ENCODE measurements at places on chromosomes 6 and 20.

DNA sequence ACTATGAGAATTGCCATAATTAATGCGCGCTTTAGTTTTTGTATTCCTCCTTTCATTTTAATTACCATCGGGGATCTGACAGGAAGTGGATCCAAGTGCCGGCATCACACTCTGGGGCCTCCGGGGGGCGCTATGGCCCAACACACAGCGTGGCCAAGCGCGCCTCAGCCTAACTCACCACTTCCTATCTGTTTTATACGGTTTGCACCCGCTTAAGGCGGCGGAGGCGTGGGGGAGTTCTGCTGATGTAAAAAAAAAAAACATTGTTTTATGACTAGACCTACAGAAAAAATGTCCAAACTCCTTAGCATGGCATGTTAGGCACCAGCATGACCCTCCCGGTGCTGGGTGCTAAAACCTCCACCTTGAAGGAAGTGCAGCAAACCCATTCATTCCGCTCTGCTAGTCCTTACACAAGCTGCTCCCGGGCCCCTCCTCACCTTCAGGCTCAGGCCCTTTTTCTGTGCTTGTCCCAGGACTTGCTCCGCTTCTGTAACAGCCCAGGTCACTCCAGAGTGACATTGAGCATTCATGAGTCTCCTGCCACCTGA, 4.5 kb upstream of the EBF4 start:
- DNase-seq, result peak; percentile 59

DNA sequence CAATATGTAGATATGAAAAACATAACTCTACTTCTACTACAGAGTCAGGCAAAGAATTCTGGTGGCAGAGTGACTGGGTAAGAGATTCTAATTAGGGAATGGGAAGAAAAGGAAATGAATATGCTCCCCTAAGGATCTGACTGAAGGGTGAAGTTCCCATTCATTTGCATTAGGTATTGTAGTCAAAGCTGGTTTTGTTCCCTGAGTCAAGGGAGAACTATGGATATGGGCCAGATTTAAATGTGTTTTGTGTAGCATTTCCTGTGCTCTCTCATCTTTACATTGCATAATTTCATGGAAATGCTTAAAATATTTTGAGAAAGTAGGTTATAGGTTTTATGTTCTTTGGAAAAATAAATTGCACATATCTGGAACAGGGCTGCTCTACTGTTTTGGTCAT, 299.7 kb downstream of the BTBD3 start:
- no peak for DNase-seq

DNA sequence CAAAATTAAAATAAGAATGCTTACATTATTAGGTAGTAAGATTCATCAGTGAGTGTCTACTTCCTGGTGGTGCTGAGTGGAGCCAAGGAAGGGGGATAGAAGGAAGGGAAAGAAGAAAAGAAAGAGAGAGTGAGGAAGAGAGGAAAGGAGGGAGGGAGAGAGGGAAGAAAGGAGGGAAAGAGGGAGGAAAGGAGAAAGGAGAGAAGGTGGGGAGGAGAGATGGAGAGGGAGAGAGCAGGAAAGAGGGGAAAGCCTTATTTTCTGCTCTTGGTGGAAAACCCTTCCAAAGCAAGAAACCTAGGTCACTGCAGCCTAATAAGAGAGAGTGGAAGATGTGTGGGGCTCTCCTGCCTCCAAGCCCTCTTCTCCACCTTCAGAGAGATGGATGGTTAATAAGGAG, 90.2 kb upstream of the EEF1E1 start:
- DNase-seq, result no peak

GRCh38 chr6:162964488-162965140, 236.8 kb downstream of the PACRG start:
- DNase-seq, result no peak

DNA sequence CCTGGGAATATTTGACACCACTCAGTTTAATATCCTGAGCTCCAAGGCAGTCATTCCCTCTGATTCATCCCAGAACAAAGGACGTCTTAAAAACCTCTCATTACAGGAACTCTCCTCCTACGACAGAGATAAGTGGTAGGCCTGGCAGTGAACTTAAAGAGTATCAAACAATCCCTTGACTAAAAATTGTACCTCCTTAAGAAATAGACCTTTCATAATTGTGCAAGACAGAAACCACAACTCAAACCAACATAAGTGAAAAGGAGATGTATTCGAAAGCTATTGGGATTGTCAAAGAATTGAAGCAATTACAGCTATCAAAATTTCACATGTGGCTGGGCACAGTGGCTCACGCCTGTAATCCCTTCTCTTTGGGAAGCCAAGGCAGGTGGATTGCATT, 19.1 kb upstream of the BNIP5 start:
- DNase-seq, result no peak

DNA sequence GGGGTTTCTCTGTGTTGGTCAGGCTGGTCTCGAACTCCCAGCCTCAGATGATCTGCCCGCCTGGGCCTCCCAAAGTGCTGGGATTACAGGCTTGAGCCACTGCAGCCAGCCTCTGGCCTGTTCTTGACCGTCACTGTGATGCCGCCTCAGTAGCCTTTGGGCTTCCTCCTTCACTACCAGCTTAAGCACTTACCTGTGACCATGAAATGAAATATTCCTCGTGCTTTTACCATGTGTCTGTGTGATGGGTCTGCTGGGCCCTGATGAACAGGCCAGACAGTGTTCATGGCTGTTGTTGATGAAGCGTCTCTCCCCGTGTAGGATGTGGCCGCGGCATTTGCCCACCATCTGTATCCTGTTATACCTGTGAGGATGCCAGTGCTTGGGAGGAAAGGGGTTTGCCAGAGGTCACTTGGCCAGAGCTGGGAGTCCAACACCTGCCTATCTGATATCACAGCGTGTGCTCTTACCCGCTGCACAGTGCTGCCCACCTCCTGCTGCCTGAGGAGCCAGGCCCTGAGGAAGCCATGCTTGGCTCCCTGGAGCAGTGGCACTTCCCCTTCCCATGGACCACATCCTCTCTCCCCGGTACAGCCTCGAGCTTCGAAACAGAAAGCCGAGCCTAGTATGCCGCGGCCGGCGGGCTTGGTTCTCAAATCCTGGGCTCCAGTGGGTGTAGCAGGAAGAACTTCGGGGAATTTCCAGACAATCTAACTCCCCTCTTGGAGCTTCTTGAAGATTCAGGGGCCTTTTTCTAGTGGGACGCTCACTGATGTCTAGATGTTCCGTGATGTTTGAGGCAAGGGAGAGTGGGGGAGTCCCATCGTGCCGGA, 167.9 kb downstream of the ZDHHC14 start:
- no peak for DNase-seq

- DNase-seq, result no peak
Observed at GRCh38 chr6:7745942-7746341, 20.0 kb downstream of the BMP6 start.

- no peak for DNase-seq
Observed at GRCh38 chr6:42453654-42454427, 2.1 kb upstream of the TRERF1 start.

- DNase-seq, result no peak
Observed at GRCh38 chr6:36940027-36940426, 14.5 kb upstream of the PI16 start.

- DNase-seq, result no peak
Observed at GRCh38 chr6:88006557-88006956, 41.1 kb upstream of the SPACA1 start.

DNA sequence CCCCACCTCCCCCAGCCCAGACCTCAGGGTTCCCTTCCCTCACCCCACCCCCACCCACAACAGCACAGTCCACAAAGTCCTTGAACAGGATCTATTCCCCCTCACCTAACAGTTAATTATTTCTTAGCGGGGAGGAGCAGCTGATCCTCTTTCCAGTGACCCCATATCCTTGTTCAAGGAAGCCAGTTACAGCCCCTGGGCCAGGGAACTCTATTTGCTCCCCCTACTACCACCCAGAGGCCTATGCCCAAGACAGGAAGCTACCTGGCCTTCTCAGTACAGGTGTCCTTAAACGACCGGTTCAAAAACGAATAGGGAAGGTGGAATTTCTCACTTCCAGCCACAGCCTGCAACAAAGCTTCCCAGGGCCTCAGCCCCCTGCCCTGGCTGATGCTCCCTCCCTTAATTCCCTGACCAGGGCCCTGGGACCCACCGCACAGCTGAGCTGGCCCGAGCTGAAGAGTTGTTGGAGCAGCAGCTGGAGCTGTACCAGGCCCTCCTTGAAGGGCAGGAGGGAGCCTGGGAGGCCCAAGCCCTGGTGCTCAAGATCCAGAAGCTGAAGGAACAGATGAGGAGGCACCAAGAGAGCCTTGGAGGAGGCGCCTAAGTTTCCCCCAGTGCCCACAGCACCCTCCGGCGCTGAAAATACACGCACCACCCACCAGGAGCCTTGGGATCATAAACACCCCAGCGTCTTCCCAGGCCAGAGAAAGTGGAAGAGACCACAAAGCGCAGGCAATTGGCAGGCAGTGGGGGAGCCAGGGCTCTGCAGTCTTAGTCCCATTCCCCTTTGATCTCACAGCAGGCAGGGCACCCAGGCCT, 778 bp downstream of the MCCD1 start:
- no peak for DNase-seq

GRCh38 chr20:45765307-45765875, 26.3 kb downstream of the WFDC3 start:
- no peak for DNase-seq

DNA sequence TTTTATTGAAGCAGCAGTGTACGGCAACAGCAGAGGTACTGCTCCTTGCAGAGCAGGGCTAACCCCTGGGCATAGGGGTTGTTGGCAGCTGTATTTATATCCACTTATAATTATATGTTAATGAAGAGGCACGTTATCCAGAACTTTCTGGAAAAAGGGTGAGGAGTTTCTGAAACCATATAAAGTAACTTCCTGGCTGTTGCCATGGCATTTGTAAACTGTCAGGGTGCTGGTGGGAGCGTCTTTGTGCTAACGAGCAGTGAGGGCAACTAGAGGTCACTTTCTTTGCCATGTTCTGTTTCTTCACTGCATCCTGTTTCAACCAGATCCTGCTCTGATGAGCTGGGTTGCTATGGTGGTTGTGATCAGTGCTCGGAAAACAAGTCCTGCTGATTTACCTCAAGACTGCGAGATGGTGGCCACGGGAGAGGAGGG, 11.1 kb upstream of the ARFGEF2 start:
- DNase-seq, result no peak

GRCh38 chr6:41524634-41525011, 21.6 kb upstream of the FOXP4 start:
- no peak for DNase-seq

GRCh38 chr6:99813565-99813964, 180.5 kb downstream of the MCHR2 start:
- no peak for DNase-seq

DNA sequence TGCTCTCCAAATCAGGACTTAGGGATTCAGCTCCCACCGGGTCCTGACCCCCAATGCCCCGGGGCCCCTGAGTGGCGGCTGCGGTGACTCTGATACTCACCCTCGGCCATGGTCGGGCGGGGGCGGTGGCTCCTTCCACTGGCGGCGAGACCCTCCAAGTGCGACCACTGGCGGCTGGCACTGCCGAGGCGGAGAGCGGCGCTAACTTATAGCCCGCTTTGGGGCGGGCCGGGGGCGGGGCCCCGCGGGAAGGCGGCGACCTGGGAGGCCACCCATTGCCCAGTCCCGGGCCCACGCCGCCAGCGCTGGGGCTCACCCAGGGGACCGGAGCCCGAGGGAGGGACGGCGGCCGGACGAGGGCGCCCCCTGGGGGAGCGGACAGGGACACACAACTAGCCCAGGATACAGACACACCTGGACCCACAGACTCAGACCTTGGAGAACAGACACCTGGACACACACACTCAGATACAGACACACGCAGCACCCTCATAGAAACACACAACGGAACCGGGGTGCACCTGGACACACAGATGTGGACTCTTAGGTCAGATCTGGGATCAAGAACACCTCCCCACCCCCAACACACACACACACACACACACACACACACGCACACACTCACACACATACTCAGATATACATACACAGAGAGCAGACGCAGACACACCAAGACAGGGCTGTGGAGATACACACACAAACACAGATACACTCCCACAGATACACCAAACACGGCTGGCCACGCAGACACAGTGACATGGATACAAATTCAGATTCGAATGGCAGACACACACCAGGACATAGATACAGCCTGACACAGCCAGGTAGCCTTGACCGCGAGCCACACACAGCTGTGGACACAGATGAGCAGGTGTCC, at the start of gene TGM2:
Gene TGM2, minus strand, starts transcription at position 182 of the 877 bp plus-strand sequence. Its CDS starts 72 bp downstream, at position 110.
- no peak for DNase-seq

GRCh38 chr20:18050628-18051027, 7.1 kb downstream of the OVOL2 start:
- no peak for DNase-seq

DNA sequence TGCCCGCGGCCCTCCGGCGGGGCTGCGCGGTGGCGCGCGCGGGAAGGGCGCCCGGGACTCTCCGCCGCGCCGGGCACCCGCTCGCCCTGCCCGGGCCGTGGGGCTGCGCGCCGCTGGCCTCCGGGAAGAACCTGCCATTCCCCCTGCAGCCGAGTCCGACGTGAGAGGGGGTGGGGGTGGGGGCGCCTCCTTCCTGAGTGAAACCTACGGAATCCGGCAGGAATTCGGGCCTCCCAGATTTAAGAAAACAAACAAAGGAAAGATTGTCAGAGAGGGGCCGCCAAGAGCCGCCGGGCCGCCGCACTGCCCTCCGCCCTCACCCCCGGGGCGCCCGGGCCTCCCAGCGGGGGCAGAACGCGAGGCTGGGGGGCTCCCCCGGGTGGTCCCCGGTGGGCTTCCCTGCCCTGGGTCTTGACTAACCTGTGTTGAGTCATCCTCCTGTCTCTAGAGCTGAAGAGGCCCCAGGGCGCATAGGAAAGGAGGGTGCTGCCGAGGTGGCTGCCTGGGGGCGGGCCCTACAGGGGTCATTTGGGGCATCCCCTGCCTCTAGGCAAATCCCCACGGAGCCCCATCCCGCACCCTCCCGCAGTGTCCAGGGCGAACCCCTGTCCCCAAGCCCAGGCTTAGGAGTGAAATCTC, 42.2 kb upstream of the FOXP4 start:
- DNase-seq, result no peak

DNA sequence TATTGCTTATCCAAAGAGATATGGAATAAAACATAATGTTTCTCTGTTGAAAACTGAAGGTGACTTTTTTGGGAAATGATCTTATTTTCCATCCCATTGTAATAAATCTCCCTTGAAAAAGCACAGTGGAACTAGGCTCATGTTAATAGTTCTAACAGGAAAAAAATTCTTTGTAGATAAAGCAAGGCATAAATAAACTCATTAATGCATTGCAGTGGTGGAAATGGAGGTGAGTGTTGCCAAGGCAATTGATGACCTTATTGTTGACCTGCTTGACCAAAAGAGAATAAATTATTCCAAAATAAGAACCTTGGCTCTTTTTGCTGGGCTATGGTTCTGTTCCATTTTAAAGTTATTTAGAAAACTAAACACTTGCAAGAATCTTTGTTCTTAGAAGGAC, 55.2 kb downstream of the TRMT11 start:
- no peak for DNase-seq

DNA sequence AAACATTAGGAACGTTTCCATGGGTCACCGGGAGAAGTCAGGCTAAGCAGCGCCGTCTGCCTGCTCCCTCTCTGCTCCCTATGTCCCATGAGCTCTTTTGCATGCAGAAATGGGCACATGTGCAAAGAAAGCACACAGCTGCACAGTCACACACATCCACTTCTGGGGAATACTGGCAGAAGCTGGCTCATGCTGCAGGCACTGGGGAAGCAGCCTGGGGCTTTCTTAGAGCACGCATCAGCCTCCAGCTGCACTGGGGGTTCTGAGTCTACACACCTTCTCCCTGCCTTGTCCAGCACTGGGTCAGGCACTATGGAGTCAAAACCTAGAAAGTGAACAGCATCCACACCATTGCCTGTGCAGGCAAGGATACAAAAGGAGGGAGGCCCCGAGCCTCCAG, 76.1 kb upstream of the FOXQ1 start:
- no peak for DNase-seq

Data from stimulated activated CD4-positive, alpha-beta T cell treated with anti-CD3 and anti-CD28 coated beads, TNF-alpha, amount 100 ng/mL, for 1 hour (primary cell).